Progenitor cell of endocrine pancreas (in vitro differentiated cells): ENCODE measurements at places on chromosomes 6 and 20.

DNA sequence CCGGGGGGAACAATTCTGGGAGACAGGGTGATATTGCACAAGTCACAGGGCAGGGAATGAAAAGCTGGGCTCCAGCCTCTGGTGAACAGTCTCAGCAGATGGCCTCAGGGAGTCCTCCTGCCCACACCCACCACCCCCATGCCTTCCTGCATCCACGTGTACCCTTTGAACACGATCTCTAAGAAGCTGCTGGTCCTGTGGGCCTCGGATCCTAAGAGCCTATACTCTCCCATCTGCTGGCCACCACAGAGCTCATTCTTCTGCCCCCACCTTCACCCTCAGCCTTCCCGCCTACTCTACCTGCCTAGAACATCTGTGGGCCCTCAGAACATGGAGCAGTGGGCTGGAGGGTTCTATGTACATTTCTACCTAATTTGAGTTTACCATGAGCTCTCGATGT is 60.3 kb downstream of the TRERF1 start:
- no peak for DNase-seq

GRCh38 chr6:21511891-21512550 is 81.5 kb upstream of the SOX4 start:
- DNase-seq = no peak

DNA sequence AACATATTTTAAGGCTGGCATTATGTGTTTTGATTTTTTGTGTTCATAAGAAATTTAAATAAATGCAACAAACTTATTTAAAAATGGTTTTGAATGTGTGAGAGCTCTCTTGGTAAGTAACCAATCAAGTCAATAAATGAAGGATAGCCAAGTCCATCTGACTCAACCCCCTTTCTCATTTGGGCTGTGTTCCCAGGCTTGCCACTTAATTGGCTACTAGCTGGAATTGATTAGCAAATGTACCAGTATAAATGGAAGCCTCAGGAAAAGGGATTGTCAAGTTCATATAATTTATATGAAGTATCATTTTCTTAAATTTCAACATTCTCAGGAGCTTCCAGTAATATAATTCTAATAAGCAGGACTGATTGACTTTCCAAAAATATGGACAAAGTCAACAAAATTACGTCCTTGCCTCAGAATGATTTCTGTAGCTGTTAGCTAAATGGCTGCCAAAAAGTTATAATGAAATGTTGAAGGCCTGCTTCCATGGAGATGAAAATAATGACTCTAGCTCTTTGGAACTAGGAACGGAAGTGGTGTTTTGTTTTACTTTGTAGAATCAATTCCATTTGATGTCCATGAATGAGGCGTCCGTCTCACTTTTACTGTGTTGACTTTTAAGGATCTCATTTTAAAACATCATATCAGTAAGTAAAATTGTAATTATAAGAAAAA is 614.9 kb downstream of the CDH26 start:
- DNase-seq = no peak

DNA sequence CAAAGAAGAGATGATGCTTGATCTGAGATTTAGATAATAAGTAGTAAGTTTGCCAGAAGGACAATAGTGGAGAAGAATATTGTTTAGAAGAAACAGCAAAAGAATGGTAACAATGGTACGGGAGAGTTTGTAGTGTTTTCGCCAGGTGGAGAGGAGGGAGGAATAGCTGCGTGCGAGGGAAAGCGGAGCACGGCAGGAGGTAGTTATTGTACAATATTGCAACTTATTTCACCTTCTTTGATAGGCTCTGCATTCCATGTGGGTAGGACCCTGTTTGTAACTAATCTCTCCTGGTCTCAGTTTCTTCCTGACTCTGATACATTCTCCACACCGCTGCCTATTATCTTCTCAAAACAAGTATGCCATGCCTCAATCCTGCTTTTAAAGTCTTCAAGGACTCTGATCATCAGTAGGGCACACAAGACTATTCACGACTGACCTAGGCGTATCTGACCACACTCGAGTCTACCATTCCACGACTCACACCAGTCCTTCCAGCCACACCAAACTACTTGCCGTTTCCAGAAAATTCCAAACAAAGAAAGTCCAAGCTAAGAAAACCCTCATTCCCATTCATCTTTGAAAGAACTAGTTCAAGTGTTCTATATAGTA is 1.1 kb downstream of the PPIL4 start:
- DNase-seq = no peak

GRCh38 chr20:20888266-20888656 is 175.8 kb upstream of the RALGAPA2 start:
- DNase-seq = no peak

DNA sequence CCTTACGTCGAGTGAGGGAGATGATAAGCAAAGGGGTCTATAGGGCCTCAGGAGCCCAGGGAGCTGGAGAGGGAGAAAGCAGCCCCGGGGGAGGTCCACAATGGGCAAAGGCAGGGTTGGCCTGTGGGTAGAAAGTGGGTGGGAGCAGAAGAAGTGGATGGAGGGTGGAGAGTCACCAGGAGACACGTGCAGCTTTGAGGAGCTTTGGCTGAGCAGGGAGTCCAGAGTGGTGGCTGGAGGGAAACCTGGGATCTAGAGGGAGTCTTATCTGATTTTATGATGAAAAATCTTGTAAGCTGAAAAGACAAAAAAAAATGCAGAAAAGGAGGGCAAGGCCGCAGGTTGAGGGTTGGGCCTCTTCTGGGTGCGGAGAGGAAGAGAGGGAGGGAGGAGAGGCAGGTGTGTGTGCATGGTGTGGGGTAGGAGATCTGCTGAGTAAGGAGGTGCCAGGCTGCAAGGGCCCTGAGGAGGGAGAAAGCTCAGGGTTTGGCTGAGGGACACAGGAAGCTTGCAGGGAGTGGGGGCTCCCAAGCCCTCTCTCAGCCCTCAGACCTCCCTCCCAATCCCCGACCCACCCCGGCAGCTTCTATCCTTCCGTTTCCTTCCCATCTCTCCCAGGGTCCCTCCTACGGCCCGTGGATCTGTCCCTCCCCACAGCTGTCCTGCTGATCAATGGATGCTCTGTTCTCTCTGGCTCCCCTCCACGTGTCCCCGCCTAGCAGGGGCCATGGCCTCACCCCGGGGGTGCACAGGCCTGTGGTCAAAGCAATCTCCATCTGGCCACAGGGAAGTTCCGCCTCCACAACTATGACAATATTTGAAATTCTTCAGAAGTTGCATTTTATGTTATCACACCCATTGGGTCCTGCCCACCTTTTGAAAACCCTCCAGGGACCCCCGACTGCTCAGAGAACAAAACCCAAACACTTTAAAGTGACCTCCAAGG is 17.1 kb upstream of the BPI start:
- no peak for DNase-seq

- DNase-seq = no peak
Observed at GRCh38 chr20:4956200-4956810, 45.0 kb downstream of the SLC23A2 start.

DNA sequence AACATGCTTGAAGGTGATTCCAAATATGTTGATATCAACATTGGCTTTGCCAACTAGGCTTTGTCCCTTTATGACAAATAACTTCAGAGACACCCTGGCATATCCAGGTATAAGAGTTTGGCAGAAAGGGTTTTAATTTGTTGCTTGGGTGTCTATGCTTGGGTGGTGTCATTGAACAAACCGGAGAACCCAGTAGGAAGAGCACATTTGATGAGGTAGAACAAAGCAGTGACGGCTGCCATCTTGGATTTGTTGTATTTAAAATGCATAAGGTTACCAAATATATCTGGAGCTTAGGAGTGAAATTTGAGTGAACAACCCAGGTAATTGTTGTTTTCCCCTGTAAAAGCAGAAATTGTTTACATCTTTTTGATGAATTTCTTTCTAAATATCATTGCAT is 503.7 kb upstream of the JARID2 start:
- no peak for DNase-seq

DNA sequence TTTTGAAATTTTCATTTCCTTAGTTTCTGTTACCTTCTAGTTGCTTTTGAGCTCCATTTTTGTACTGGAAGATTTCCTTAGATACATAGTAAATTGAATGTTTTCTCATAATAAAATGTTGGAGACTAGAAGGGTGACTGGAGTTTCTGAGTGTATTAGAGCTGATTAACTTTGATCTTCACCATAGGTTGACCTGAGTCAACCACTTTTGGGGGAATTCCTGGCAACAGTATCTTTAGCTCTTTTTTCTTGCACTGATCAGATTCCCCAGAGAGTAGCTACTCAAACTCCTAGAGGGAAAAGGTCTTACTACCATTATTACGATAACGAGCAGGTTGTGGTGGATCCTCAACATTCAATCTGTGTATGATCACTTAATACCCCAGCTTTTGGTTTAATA is 72.7 kb downstream of the KHDC1L start:
- DNase-seq = no peak

DNA sequence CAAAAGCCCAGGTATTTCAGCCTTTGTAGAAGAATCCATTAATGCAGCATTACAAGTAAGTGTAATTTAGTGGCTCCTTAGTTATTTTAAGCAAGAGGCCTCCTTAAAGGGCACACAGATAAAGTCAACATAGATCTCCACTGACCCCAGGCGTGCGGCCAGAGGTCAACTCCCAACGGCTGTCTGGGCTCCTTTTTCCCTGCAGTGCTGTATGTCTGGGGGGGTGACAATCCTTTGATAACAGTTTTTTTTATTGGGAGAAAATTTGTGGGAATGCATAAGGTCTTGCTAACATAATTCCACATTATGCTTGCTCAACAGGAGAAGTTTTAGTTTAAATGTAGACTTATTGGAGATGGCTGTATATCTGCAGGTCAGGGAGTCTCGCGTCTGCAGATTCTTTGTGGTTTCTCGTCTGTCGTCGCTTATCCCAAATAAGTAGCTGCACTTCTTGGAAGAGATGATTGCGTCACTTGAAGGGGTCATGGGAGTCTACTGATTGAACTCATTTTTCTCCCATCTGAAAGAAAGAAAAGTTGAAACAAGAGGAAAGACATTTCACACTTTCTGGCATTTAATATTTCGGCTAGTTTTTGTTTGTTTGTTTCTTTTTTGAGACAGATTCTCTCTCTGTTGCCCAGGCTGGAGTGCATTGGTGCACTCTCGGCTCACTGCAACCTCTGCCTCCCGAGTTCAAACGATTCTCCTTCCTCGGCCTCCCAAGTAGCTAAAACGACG is 151.7 kb upstream of the AKAP12 start:
- no peak for DNase-seq

- DNase-seq = no peak
Observed at GRCh38 chr6:11270030-11271027, 37.9 kb upstream of the NEDD9 start.

- no peak for DNase-seq
Observed at GRCh38 chr6:23244300-23244699, 674.9 kb downstream of the HDGFL1 start.

DNA sequence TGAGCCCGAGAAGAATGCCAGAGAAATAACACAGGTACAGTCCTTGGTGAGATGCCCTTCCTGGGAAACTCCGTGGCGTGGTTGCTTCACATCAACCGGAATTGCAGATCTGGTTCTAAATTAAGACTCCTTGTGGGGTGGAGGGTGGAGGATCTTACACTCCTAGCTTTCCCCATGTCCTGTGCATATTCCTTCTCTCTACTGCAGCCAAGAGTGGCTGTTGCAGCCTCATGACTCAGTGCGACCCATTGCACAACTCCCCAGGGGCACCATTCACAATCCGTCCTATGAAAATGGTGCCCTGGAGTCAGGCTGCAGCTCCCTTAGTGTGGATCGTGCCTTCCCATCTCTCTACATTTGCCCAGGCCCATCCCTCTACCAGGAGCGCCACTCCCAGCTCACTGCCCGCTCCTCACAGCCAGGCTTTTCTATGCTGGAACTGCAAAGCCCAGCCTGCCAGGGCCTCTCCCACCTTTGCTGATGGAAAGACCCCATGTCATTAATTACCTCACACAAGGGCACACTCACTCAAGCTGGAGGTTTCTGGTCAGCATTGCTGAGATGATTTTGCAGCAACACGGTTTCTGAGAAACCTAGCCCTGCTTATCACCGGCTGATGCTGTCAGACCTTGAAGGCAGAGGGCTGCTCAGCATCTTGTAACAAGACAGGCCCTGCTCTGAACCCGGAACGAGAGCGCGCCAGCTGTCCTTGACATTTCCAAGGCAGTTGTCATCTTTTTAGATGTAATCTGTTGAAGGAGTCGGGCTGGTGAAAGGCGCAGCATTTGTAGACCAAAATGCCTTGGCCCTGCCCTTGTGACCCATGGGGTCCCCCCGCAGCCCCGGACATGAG is 39.7 kb downstream of the SIRPA start:
- no peak for DNase-seq

GRCh38 chr6:163308629-163309440 is 105.7 kb upstream of the QKI start:
- DNase-seq = no peak

- no peak for DNase-seq
Observed at GRCh38 chr20:62625516-62625915, 16.8 kb upstream of the SLCO4A1 start.

GRCh38 chr6:63764318-63764916 is 128.8 kb downstream of the PHF3 start:
- DNase-seq = no peak

GRCh38 chr6:79544299-79544927 is 7.2 kb upstream of the LCA5 start:
- no peak for DNase-seq

GRCh38 chr20:25460566-25461280 is 53.2 kb downstream of the GINS1 start:
- no peak for DNase-seq

- DNase-seq = no peak
Observed at GRCh38 chr20:59334651-59335300, 34.4 kb downstream of the EDN3 start.

GRCh38 chr20:62553136-62553837 is 77.5 kb upstream of the GATA5 start:
- no peak for DNase-seq
